Activated naive CD8-positive, alpha-beta T cell treated with anti-CD3 and anti-CD28 coated beads for 36 hours (primary cell): ENCODE measurements at places on chromosomes 7 and 10. TPM values are rescaled to one million over a fixed set of nuclear protein-coding genes. Genes with fewer than 3 reads are reported as not detected.

Gene DDX50
- total RNA-seq, result 74.1 TPM

Gene EMX2
- not detected for total RNA-seq

DNA sequence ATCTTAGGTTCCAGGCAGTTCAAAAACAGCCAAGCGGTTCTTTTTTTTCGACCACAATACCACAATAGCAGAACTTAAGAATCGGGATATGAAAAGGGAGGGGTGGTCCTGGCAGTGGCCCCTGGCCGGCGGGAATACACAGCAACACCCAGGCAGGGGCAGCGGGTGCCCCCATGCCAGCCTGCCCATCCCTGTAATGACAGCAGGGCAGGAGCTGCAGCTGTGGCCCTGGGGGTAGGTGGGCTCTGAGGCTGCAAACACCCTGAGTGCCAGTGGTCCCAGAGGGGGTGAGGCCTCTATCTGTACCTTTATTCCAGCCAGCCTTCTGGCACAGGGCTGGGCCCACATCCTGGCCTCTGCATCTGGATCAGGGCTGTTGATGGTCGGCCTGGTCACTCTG lies 247.4 kb downstream of the SEMA3D start:
- no peak for DNase-seq

DNA sequence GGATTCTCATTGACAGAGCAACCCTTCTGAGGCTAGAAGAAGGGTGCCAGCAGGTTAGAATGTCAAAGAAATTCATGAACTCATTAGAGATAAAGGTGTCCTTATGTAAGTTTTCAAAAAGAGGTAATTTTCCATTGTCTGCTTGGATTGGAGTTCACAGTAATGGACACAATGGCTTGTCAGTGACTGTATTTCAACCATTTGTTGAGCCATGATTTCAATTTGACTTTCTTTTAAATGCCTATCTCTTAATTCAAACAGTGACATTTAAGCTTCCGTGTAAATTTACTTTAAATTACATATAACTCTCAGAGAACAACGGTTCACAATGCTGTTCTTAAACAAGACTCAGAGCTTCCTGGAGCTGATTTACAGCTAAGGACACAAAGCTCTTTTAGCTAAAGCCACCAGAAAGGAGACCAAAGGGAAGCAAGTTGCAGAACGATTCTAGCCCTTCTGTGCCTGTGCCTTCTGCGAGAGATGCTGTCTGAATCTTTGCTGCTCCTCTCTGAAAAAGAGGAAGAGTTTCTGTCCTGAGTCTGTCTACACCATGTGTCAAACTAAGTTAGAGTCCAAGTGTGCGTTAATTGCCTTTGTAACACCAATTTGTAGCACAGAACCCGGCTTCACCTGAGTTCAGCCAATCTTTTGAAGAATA lies 42.2 kb upstream of the PFKP start:
- DNase-seq, result no peak
